ENCODE measurements at places on chromosomes 2 and 18.

- no peak for DNase-seq
These were observed 528.5 kb upstream of the CRIM1 start for GRCh38 chr2:35827086-35827485.

DNA sequence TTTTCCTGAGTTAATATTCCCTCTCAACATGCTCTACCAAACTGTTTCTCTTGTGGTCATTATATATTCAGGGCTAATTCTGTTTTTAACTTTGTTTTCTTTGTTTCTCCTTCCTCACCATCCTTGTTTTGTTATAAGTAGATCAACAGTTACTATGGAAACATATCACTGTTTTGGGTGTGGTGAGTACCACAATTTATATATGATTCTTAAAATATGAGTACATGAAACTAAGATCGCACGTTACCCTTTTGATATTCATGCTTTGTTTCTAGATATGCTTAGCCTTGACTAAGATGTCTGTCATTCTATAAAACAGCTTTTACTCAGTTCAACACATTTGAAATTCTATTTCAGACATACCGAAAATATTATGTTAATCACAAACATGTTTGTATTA lies 232.3 kb upstream of the ITGA4 start:
- no peak for DNase-seq

GRCh38 chr2:191171286-191171685 lies 20.5 kb upstream of the STAT4 start:
- DNase-seq = no peak

DNA sequence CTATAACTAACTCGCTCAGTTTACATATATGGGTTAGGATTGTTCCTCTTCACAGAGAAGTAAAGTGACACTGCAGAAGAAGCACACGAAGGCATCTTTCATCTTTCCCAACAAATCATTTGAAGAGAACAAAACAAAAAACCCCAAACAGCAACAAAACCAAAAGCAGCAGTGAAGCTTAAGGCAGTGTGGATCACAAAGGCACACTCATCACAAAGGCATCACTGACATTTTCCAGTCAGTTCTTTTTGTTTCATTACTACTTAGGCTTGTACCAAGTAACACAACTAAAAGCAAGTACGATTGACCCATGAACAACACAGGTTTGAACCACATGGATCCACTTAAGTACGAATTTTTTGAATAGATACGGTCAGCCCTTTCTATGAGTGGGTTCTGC lies 75.7 kb downstream of the RNF152 start:
- DNase-seq = no peak

- DNase-seq = no peak
These were observed 199.7 kb downstream of the PIEZO2 start for GRCh38 chr18:10949655-10950054.

GRCh38 chr2:197310987-197311420 lies 424 bp upstream of the ANKRD44 start:
- DNase-seq = no peak

DNA sequence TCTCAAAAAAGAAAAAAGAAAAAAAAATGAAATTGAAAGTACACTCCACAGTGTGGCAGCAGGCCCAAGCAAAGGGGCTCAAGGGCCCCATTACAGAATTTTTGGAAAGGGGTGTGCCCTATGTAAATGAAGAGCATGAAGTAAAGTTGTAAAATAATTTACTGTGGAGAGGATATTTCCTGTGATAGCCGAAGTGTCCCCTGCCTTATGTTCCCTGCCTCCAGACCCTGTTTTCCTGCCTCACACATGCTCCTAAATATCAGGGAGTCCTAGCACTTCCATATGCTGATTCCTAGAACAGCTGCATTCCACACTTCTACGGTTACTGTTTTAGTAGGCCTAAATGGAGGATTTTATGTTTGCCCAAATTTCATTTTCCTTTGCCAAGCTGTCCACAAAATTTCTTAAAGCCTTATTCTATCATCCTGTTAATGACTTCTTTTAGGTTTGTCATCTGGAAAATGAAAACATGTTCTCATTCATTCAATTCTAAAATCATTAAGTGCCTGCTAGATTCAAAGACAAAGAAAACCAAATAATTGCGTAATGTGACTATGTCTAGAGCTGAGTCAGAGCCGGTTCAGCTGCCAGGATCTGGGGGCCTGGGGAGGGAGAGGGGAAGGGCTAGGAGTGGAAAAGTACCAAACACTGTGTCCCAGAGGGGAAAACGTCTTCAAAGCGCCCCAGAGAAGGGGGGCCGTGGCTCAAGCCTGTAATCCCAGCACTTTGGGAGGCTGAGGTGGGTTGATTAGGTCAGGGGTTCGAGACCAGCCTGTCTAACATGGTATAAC lies 25.9 kb upstream of the IMPA2 start:
- DNase-seq = no peak

DNA sequence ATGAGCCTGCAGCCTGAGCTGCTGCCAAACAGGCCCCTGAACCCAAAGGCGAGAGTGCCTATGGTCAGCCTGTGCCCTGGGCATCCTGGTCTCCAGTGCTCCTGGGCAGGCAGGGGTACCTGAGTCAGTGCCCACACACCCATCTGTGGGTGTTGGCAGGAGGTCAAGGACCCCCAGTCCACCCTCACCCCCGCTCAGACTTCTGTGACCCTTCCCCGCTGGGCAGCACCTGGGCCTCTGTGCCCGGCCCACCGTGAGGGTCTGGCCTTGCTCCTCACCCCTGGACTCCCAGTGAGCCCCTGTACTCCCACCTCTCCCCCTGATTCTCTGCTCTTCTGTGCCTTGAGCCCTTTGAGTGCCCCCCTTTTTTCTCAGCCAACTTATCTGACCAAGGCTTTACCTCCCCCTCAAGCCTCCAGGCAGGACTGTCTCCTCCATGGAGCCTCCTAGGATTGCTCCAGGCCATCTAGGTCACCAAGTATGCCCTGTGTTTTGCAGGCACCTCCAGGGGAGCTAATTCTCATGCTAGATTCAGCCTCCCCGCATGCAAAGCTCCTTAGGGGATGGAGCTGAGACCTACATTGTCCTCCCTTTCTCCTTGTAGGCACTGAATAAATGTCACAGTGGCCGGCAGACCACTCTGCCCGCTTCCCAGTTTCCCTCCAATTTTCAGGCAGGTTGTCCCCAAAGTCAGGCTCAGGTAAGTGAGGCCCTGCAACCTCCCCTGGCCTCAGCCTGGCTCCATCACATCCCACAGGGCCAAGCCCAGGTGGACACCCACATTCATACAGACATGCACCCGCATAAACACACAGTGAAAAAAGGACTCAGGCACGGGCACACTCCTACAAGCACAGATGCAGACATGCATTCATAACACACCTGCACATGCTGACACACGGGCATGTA lies 21.9 kb upstream of the PTMA start:
- DNase-seq = no peak

DNA sequence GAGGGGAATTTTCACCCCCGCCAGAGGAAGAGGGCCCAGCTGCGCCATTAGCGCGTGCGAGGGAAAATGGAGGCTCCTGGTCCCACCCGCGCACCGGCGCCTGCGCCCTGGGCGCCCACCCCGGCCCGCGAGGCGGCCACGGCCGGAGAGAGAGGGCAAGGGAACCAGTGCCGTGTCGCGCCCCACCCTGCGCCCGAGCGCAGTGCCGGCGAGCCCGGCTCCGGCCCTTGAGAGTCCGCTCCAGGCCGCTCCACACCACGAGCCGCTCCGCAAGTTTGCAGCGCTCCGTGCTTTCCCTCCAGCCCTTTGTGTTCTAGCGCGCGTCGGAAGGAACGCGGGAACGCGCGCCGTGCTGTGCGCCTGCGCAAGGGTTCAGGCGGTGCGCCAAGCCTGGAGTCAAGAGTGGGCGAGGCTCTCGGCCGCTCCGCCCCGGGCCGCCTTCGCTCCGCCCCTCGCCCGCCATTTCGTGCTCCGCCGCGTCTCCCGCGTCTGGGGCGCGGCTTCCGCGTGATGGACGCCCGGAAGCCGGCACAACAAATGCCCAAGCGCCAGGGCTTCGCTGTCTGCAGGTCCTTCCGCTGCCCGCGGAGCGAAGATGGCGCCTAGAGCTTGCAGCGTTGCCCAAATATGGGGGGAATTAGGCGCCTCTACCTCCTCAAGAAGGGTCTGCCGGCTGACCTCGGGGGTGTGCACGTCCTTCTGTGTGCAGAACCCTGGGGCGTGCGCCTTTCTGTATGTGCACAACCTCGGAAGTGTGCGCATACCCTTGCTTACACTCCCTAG lies 46.1 kb upstream of the PTMA start:
- DNase-seq = peak; percentile 96

GRCh38 chr2:195122653-195123052 lies 534.4 kb upstream of the SLC39A10 start:
- no peak for DNase-seq

DNA sequence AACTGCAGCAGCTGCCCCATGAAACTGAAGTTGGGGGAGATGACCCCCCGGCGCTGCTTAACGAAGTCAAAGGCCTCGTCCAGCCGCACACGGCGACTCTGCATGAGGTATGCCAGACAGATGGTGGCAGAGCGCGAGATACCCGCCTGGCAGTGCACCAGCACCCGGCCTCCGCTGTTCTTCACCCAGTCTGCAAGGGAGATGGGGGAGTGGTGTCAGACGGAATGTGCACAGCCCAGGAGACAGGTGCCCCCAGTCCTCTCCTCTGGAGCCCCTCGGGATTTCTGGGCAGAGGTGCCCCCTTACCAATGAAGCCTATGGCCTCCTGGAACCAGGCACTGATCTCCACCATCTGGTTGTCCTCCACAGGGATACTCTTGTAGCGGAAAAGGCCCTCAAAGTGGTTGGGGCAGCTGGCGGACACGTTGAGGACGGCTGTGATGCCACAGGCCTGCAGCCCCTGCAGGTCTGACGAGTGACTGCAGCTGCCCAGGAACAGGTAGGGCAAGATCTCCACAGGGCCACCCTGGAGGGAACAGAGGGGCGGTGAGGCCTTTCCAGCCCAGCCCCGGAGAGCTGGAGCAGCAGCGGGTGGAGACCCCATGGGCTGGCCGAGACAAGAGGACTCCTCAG lies 1.3 kb downstream of the DUSP2 start:
- DNase-seq = no peak

DNA sequence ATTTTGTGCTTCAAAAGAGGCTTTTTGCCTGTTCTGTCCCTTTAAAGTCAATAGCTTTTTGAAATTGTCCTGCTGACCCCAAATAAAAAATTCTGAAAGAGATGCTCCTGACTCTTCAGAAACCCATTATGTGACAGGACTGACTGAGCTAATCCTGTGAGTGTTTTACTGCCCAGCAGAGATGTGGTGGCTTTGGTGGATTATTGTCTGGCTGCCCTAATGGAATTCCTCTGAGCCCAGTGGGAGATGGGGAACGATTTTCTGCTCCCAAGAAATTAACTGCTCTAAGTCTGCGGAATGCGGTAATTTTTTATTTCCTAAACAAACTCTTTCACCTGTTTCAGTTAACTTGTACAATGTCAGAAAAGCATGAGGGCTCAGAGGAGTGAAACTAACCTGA lies 258.2 kb downstream of the IKZF2 start:
- no peak for DNase-seq

- DNase-seq = no peak
These were observed 441.8 kb downstream of the NYAP2 start for GRCh38 chr2:225841314-225841713.

- DNase-seq = peak; percentile 18
These were observed 437.7 kb downstream of the SATB2 start for GRCh38 chr2:199019898-199020507.

DNA sequence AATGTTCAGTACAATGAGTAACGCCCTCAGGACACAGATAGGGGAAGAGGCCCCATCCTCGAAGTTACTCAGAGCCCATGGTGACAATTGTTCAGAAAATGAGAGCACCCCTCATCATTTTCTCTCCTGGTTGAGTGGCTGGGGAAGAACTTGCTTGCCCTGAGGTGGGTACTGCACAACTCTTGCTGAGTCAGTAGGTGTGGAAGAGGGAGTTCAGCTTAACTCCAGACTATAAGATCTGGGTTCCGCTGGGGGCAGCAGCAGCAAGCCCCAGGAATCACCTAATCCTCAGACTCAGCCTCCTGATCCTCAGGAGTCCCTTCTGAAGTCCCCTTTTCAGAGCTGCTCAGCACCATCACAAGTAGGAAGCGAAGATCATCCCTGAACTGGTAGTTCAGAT lies 123.7 kb downstream of the PIEZO2 start:
- DNase-seq = no peak

GRCh38 chr2:196808083-196808665 lies 981 bp downstream of the C2orf66 start:
- DNase-seq = no peak

- no peak for DNase-seq
These were observed 43.5 kb downstream of the GORASP2 start for GRCh38 chr2:170972296-170973224.

- DNase-seq = no peak
These were observed 283.4 kb upstream of the PARD3B start for GRCh38 chr2:204261846-204262245.

DNA sequence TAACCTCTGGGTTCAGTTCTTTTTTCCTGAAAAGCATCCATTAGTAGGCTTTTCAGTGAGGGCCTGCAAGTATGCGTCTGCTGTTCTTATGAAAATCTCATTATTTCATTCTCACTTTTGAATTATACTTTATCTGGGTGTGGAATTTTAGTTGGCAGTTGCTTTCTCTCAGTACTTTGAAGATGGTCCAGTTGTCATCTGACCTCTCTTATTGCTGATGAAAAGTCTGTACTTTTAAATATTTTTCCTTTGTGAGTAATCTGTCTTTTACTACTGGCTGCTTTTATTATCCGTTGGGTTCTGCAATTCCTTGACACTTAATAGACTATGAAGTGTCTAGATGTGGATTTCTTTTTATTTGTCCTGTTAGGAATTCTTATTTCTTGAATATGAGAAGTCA lies 307.8 kb downstream of the CYP26B1 start:
- DNase-seq = no peak

DNA sequence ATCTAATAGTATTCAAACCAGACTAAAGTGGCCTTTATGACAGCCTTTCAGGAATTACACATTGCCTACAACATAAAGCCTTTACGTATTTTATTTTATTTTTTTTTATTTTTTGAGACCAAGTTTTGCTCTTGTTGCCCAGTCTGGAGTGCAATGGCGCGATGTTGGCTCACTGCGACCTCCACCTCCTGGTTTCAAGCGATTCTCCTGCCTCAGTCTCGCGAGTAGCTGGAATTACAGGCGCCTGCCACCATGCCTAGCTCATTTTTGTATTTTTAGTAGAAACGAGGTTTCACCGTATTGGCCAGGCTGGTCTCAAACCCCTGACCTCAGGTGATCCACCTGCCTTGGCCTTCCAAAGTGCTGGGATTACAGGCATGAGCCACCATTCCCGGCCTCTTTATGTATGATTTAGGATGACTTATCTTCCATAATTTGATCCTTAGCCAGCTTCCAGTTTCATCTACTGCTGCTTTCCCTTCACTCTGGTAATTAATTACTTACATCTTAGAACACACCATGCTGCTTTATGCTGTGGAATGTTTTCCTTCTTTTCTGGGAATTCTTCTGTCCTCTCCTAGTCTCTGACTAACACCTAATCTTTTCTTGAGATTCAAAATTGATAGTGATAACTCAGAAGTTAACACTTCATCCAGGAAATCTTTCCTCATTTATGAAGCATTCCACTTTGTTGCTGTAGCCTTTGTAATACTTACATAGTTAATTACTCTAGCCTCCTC lies 2.6 kb downstream of the USP14 start:
- DNase-seq = no peak

- DNase-seq = peak; percentile 86
These were observed 1029.1 kb upstream of the KLHL29 start for GRCh38 chr2:22355816-22356433.

Data from nephron progenitor cell (in vitro differentiated cells).